ENCODE measurements at places on chromosomes 3 and 15.

DNA sequence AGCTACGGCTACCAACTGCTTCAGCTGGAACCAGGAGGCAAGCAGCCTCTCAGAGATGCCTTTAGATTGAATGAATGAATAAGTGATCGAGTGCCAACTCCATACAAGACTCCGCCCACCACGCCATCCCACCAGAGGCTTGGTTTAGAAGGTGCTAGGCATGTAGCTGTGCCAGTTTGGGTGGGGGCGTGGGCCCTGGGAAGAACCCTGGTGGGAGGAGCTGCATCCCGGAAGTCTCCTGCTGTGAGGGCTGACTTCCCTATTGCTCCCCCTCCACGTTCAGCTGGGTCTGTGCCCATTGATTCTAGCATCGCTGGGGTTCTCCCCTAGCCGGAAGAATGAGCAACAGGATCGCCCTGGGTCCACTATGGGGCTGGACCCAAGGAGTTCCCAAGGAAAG, 20.9 kb downstream of the LINGO1 start:
- no peak for DNase-seq

DNA sequence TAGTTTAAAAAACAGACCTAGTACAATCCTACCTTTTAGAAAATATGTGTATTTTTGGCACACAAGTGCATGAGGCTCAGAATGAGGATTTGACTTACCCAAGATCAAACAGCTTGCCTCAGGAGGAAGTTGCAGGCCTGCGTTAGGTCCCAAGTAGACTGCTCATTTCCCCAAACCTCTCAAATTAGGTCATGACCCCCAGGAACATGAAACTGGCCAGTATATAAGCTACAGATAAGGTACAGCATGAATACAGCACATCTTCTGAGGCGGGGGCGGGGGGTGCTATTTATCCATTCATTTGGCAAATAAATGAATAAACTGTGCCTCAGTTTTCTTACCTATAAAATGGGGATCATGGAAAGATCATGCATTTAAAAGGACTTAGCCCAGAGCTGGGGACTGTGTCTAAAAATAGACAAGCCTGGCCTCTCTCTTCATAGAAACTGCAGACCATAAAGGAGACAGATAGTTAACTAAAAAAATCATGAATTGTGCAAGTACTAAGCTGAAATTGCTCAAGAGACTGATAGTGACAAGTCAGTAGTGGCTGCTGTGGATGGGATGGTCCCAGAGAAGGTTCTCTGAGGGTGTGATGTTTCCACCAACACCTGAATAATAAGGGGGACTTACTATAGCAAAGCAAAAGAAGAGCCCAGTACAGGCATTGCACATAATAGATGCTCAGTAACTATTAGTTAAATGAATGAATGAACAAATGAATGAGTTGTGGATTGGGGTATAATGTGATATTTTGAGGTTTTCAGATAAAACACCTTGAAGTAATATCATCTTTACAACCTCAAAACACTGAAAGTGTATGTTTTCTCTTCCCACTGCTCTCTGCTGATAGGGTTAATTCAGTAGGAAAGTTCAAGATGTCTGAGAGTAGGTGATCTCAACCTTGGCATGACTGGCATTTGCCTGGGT, 258.5 kb upstream of the PROK2 start:
- DNase-seq, result no peak

GRCh38 chr3:131250466-131250865, 131.1 kb upstream of the NUDT16 start:
- DNase-seq, result no peak

GRCh38 chr3:9698293-9698692, 5.3 kb upstream of the CPNE9 start:
- no peak for DNase-seq

- no peak for DNase-seq
These were observed 7.7 kb downstream of the HOMER2 start for GRCh38 chr15:82944821-82945220.

- no peak for DNase-seq
These were observed 683.4 kb upstream of the CFAP20DC start for GRCh38 chr3:59733041-59733809.

DNA sequence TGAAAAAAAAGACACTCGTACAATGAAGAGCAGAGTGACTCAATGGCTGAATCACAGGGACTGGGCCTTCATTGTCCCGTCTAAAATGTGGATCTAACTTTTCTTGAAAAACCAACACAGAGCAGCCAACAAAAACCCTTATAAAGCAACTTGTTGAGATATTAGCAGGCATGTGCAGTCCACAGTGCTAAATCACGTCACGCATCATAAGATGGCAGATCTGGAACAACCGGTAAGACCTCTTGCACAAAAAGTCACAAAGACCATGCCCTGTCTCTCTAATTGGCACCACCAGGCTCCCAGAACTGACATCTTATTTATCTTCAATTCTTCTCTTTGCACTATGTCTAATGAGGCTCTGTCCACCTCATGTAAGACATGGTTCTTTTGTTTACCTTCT, 177.0 kb downstream of the MAGI1 start:
- DNase-seq, result no peak

GRCh38 chr3:13415236-13415986, 4.7 kb downstream of the NUP210 start:
- DNase-seq, result no peak

DNA sequence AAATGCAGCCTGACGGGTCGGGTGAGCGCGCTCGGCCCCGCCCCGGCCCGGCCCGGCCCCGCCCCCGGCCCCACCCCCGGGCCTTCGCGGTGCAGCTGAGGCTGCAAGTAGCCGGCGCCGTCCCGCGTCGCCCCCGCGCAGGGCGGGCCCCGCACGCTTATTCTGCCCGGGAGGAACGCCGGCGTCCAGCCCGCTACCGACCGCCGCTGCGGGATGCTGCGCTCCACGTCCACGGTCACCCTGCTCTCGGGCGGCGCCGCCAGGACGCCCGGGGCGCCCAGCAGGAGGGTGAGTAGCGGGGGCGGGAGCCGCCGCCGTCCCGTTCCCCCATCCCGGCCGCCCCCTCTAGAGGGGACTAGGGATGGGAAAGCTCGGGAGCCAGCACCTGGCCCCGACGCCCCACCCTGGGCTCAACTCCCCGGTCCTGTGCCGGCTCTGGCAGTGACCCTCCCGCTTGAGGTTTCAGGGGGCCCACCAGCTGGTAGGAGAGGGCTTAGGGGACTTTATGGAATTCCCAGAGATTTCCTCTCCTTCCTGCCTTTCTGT, at the start of gene MYZAP:
TSS of gene MYZAP (plus strand) at position 83 of the 546 bp plus-strand sequence. CDS start at position 214, 131 bp downstream.
- DNase-seq, result peak; percentile 32

- peak; percentile 34 for DNase-seq
These were observed at the start of gene VGLL3 for GRCh38 chr3:86990734-86991481. Gene VGLL3 (minus strand): TSS chr3:86991149. CDS start chr3:86990743, 406 bp downstream.

Measured in NCI-H82 (cell line).